ENCODE measurements at places on chromosomes 11 and 22.

DNA sequence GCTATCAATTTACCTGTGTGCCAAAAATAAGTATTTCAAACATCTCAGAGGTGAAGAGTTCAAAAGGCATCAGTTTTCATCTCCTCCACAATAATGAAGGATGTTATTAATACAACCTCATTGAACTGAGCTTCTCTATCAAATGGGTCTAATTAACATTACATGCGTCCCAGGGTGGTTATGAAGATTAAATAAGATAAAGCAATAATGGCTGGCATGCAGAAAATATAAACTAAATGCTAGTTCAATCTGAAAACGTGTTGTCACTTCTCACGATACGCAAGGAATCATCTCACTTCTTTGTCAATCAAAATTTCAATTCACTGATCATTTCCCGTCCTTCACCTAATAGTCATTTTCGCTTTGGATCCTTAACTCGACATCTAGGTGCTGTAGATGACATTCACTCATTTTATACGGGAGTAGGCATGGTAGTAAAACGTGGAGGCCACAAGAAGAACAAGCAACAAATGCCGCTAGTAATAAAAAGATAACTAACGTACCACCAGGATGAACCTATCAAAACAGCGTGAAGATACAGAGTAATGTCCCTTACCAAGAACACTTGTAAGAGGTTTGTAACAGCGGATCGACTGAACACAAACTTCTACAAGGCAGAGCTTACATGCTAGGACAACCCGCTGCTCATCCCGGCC, 918 bp downstream of the CHORDC1 start:
- DNase-seq = no peak

- no peak for DNase-seq
Observed at GRCh38 chr11:1573903-1574237, 1.8 kb upstream of the DUSP8 start.

GRCh38 chr11:11074686-11075335, 217.0 kb upstream of the ZBED5 start:
- DNase-seq = no peak

DNA sequence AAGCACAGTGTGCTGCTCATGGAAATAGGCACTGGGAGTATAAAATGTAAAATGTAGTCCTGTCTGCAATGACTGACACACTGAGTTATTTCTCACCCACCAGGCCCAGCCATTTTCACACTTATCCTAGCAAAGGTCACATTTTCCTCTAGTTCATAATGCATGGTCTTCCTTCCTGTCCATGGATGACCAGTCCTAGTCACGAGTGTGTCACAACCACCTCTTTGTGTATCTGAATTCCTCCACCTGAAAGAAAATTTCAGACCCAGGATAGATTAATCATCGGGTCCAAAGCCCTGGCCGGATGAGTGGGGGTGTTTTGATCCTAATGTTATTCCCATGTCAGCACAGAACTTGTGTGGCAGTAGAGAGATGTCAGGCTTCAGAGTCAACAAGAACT, at the start of gene MRGPRX4:
Gene MRGPRX4 (plus strand): TSS at position 172 of the 400 bp plus-strand sequence. CDS start 420 bp downstream, outside the sequence.
- no peak for DNase-seq

- no peak for DNase-seq
Observed at GRCh38 chr22:48772286-48772907, 1055.3 kb downstream of the BRD1 start.

DNA sequence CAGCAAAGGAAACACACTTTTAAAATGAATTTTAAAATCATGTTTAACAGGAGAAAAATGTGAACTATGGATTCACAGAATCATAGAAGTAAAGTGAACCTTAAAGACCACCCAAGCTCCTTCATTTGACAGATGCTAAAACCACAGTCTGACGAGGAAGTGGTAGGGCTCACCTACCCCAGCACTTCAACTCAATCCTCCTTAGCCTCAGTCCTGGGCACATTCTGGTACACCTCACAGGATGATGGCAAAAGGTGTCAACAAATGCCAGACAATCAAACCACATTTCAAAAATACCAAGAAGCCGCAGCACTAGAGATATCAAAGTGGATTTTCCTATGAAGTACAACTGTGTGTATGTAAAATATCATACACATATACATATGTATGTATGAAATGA, 43.1 kb downstream of the PITPNB start:
- DNase-seq = no peak

- no peak for DNase-seq
Observed at GRCh38 chr11:5317292-5317691, 6.8 kb downstream of the OR51B2 start.

DNA sequence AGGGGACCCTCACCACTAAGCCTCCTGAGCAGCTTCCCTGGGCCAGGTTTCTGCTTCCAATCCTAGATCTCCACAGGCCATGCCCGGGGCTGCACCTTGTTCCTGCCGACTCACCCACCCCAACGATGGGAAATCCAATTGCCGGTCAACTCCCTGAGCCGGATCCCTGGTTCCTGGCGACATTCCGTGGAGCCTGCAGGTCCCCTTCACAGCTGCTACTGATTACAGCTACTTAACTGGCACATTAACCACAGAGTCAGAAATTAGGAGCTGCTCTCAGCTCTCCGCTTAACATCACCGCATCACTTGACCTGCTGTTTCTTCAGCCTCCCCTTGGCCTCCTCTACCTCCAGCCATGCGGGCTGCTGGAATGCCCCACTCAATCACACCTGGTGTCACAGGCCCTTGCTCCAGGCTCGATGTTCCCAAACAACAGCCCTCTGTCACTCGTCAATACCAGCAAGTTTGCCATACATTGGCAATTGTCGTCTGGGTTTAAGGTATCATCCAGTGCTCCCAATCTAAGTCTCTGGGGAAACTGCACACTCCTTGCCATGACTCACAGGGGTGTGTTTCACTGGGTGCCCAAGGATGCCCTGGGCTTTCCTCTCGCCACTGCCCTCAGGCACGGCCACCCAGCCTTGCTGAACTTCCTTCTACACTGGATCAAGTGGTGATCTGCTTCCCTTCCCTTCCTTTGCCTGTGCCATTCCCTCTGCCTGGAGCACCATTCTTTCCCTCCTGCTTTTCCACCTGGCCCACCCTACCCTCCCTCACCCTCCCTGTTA, 181.0 kb downstream of the MN1 start:
- no peak for DNase-seq

- DNase-seq = no peak
Observed at GRCh38 chr11:35232891-35233330, 93.9 kb downstream of the CD44 start.

DNA sequence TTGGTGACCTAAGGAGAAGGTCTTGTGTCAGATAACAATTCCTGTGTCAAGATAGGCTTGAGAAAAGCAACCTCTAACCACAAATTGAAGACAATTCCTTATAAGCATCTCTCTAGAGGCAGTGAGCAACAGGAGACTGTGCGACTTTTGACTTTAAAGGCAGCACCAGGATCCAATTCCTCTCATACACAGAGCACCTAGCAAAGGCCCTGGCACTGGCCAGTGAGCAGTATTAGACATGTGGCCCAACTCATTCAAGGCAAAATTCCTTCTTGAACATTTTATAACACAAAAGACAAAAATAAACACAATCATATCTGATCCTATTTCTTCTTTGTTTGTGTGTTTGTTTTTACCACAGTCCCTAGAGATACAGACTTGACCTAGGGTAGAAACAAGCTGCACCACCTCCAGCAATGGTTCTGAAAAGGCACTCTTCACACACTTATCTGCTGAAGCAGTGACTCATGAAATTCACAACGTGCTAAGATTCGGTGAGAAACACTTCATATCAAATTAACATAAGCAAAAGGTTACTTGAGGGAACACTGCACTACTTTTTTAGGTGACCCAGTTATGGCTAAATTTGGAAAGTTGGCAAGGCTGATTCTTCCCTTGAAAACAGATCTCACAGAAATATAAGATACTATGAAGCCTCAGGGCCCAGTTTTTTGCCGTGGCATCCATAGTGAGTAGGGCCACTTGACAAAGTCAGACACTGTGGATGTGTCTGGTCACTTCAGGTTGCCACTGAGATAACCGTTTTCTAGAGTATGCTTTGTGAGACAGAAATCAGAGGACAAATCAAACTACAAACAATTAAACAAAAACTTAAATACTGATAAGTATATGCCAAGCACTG, 1018.9 kb downstream of the DLG2 start:
- DNase-seq = no peak

DNA sequence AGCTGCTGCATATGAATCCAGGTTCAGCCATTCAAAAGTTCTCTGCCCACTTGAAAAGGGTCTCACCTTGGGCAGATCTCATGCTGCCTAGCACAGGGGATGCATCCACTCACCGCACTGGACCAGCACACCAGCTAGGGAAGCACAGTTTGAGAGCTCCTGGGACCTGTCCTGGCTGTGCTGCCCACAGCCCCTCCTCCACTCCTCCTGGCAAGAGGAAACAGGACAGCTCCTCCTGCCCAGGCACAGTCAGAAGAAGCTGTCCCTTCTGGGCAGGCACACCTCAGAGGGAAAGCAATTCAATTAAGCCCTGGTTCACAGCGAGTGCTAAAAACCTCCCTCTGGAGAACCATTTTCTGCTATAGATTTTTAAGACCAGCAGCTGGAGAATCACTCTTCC, 146.7 kb downstream of the ST3GAL4 start:
- no peak for DNase-seq

- no peak for DNase-seq
Observed at GRCh38 chr11:78878631-78879030, 304.0 kb upstream of the NARS2 start.

GRCh38 chr11:72039031-72039855, 40.5 kb downstream of the IL18BP start:
- DNase-seq = no peak

DNA sequence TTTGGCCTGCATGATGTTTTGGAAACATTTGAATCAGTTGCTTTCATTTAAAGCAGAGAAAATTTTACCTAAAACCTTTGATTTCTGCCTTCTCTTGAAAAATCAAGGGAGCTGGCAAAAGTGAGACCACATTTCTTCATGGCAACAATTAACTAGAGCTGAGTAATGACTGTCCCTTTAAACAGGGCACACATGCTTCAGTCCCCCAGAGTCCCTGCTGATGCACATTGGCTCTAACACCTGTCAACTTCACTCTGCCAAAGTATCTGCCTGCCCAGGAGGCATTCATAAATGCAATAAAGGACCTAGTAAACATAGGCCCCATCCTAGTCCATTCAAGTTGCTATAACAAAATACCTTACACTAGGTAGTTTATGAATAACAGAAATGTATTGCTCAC, 87.1 kb upstream of the LDLRAD3 start:
- DNase-seq = no peak

GRCh38 chr11:80417681-80418080, 976.9 kb upstream of the TENM4 start:
- no peak for DNase-seq

DNA sequence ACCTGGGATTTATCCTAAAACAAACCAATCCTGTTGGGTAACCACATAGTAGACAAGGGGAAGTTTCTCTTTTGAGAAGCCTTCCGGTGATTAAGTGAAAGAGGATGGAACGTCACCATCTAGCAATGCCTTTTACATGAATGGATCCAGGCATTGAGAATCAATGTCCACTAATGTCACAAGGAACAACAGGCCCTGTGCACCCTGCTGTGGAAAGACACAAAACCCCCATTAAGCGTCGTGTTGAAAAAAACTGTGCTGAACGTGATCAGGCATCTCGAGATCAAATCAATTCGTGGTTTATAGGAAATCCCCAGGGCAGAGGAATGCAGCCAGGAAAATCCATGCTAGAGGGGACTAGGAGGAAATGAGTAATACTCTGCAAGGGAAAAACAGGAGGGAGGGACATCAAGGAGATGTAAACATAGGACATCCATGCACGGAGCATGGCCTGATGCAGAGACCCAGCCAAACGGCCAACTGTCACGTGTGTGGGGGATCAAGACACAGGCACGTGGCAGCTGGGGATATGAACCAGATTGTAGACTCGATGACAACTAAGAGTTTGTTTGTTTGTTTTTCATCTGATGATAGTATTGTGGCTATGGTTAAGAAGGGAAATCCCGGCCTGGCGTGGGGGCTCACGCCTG, 38.6 kb upstream of the CARS1 start:
- no peak for DNase-seq

DNA sequence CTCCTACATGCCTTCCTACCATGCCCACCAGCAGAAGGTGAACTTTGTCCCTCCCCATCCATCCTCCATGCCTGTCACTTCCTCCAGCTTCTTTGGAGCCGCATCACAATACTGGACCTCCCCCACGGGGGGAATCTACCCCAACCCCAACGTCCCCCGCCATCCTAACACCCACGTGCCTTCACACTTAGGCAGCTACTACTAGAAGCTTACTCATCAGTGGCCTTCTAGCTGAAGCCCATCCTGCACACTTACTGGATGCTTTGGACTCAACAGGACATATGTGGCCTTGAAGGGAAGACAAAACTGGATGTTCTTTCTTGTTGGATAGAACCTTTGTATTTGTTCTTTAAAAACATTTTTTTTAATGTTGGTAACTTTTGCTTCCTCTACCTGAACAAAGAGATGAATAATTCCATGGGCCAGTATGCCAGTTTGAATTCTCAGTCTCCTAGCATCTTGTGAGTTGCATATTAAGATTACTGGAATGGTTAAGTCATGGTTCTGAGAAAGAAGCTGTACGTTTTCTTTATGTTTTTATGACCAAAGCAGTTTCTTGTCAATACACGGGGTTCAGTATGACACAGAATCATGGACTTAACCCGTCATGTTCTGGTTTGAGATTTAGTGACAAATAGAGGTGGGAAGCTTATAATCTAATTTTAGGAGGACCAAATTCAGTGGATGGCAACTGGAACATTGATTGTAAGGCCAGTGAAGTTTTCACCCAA, 56.1 kb downstream of the KCNJ1 start:
- no peak for DNase-seq

- DNase-seq = no peak
Observed at GRCh38 chr11:22878604-22879003, 18.3 kb upstream of the CCDC179 start.

GRCh38 chr11:46480166-46480726, 88.7 kb upstream of the CHRM4 start:
- DNase-seq = no peak

GRCh38 chr22:17629641-17630040, 1.1 kb upstream of the ATP6V1E1 start:
- DNase-seq = no peak

- no peak for DNase-seq
Observed at GRCh38 chr11:33885338-33886005, 6.4 kb downstream of the LMO2 start.

DNA sequence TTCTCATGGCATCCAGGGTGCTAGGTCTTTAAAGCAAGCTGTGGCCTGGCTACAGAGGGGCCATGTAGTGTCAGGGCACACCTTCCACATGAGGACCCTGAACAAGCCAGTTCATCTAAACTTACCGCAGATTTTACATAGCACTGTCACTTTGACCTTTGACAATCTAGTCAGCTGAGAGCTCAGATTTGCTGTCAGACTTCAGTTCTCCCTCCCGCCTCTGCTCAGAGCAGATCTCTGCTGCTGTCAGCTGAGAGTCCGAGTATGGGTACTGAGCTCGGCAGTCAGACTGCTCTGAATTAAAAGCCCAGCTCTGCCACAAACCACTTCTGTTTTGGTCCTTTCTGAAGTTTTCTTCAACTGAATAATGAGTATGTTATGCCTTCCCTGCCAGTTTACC, 507.1 kb downstream of the SOX6 start:
- no peak for DNase-seq

DNA sequence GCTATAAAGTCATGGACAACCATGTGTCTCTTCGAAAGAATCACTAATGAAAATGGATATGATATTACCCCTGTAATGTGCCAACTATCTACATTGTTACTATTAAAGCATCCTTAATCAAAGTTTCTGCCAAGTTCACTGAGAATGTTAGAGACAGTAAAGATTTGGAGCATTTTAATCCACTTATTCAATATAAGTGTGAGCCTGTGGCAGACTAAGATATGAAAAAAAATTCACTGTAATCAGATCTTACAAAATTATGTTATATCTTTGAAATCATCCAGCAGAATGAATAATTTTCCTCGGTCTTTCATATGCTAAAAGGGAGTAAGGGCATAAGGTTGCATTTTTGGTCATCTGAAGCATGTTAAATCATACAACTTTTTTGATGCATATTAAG, 49.9 kb downstream of the MAML2 start:
- no peak for DNase-seq

Measured in stimulated activated CD4-positive, alpha-beta T cell treated with anti-CD3 and anti-CD28 coated beads, Interleukin-1b, Interleukin-23, amount 100 ng/mL, for 24 hours (primary cell).